ENCODE measurements at places on chromosomes 16 and 17.

- no peak for DNase-seq
Observed at GRCh38 chr16:18936727-18937340, 10.6 kb upstream of the SMG1 start.

GRCh38 chr16:59740858-59741257, 1006.7 kb upstream of the GOT2 start:
- no peak for DNase-seq

DNA sequence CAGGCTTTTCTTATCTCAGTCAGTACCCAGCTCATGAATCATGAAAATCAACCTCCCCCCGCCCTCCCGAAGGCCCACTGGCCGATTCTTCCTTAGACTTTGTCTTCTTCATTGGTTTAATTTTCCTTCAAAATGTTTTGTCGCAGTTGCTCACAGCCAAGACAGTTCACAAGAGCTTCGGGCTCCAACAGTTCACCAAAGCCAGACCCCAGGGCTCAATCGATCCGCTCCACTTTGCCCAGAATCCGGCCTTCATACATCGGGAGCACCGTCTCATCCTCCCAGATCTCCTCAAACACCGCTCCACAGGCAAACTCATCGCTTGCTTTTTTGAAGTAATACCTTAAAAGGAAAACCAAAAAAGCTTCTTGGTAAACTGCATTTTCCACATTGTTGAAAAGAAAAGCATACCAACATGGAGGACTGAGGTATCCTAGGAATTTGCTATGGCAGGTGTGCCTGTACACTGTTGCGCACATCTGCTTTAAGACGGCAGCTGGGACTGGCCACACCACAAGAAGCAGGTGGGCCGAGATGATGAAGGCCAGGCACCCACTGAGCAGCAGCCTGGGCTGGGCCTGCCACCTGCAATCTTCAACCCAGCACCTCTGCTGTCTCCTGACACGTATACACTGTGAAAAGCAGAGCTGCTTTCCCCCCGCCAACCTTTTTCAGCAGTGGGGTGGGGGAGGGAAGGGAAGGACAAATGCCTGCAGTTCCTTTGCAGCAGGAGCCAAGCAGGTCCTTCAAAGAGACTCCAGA, 31.5 kb downstream of the AXIN2 start:
- no peak for DNase-seq

DNA sequence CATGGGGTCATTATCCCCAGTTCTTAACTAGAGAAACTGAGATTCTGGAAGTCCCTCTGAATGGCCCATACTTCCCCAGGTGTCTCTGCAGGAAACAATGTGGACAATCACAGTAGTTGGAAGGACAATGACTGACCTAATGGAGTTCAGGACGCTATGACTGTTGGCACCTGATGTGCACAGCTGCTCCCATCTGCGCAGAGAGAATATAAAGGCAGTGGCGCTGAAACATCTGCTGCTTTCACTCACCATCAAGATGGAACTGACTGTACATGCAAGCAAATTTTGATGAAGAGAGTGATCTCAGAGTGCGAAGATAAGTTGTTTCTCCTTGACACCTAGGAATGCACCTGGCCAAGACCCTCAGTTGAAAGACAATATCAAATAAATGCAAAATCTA, 395.7 kb upstream of the ASIC2 start:
- no peak for DNase-seq

DNA sequence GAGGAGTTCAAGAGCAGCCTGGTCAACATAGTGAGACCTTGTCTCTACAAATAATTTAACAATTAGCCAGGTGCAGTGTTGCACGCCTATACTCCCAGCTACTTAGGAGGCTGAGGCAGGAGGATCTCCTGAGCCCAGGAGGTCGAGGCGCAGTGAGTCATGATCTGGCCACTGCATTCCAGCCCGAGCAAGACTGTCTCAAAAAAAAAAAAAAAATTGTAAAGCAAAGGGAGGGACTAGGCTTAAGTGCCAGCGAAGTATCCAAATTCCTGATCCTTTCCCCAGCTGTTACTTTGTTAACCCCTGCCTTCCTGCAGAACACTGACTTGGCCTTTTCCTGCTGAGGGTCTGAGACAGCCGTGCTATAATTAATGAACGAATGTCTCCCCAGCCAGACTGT, 2.7 kb downstream of the GDPD3 start:
- no peak for DNase-seq

- DNase-seq, result peak; percentile 44
Observed at GRCh38 chr17:75872434-75873351, 5.7 kb downstream of the TRIM47 start.

GRCh38 chr17:69702078-69702477, 287.6 kb downstream of the MAP2K6 start:
- DNase-seq, result no peak

- no peak for DNase-seq
Observed at GRCh38 chr17:59844884-59845594, 47.7 kb downstream of the TUBD1 start.

- no peak for DNase-seq
Observed at GRCh38 chr17:15250135-15250860, 14.8 kb downstream of the PMP22 start.

DNA sequence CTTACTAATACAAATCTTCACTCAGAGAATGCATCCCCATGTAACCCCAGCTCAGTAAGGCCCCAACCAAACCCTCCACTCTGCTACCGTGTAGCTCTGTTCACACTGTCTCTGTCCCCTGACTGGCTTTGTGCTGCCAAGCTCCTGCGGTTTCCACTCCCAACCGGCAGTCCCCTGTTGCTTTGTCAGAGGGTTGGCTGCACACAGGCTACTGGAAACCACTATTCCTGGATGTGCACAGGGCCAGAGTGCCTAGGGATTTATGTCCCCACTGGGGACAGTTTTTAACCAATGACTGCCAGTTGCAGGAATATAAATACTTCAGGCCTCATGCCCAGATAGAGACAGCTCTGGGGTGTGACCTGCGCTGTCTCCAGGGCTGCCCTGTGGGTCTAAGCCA, 157.1 kb upstream of the C16orf82 start:
- no peak for DNase-seq

DNA sequence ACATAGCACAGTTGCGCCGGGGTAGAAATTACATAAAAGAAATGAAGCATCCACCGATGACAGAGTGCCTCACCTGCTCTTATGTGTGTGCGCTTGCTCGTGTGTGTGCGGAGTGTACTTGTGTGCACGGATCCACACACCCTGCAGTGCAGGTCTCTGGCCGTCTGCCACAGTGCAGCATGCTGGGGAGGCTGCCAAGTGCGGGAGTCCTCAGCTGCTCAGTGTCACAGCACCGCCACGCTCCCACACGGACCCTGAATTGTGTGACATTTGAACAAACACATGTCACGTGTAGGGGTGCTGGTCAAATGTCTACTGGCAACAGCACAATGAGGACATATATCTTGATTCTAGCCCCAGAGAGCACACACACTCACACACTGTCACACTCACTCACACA, 243.0 kb upstream of the MYOCD start:
- DNase-seq, result no peak

DNA sequence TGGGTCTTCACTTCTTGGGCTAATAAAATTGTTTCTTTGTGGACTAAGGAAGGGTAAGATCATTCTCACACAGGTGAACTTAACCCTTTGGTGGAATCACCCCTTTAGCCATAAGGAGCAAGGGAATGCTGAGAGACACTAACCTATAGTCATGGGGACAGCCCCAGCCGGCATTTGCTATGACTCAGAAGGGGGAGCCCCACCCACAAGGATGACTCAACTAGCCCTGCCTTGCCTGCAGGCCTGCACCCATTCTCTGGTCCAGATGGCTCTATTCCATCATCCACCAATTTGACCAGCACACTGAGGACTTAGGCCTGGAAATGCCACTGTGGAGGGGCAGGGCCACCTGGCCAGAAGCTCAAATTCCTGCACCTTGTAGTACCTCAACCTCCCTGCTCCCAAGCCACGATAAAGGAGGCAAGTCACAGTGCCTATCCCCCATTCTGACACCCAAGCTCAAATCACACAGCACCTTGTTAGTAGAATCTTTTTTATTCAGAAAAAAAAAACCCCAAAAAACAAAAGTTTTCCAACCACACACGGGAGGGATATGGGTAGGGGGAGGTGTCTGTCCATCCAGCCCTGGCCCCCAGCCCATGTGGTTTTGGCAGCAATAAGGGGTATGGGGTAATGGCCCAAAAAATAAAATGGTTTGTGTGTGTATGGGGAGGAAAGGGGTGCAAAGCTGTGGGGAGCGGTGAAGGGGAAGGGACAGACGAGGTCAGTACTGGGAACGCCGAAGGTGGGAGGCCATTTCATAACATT, 3.0 kb downstream of the PFN1 start:
- peak; percentile 92 for DNase-seq

DNA sequence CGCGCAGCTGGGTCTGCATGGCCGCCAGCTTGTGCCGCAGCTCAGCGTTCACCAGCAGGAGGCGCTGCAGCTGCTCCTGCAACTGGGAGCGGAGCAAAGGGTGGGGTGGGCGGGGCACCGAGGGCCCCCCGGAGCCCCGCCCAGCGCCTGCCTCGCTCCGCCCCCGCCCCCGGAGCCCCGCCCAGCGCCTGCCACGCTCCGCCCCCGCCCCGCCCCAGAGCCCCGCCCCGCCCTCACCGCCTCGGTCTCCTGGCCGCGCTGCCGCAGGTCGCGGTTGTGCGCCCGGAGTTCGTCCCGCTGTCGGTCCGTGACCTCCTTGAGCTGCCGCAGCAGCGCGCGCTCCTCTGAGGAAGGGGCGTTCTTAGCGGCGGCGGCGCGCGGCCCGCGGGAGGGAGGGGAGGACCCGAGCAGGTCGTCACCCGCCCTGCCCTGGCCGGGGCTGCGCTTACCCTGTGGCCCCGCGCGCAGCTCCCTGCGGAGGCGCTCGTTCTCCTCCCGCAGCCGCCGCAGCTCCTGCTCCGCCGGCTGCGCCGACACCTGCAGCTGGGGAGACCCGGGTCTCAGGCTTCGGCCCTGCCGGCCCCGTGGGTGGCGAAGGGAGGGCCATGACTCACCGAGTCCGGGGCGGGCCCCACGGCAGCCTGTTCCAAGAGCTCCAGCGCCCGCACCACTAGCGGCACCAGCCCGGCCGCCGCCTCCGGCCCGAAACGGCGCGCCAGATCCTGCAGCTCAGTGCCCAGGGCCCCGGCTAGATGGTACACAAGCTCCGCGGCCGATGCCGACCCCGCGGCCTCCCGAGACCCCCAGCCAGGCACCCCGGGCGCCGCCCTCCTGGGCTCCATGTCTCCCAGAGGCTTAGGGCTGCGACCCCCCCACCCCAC, 463 bp downstream of the RILP start:
- DNase-seq, result peak; percentile 93

GRCh38 chr17:71286625-71287024, 834.2 kb upstream of the SOX9 start:
- DNase-seq, result no peak

- no peak for DNase-seq
Observed at GRCh38 chr16:75559564-75560372, 3.7 kb upstream of the TMEM231 start.

GRCh38 chr17:58665946-58666857, 25.6 kb downstream of the TEX14 start:
- no peak for DNase-seq

GRCh38 chr17:74957935-74958740, 14.4 kb downstream of the HID1 start:
- DNase-seq, result peak; percentile 83

DNA sequence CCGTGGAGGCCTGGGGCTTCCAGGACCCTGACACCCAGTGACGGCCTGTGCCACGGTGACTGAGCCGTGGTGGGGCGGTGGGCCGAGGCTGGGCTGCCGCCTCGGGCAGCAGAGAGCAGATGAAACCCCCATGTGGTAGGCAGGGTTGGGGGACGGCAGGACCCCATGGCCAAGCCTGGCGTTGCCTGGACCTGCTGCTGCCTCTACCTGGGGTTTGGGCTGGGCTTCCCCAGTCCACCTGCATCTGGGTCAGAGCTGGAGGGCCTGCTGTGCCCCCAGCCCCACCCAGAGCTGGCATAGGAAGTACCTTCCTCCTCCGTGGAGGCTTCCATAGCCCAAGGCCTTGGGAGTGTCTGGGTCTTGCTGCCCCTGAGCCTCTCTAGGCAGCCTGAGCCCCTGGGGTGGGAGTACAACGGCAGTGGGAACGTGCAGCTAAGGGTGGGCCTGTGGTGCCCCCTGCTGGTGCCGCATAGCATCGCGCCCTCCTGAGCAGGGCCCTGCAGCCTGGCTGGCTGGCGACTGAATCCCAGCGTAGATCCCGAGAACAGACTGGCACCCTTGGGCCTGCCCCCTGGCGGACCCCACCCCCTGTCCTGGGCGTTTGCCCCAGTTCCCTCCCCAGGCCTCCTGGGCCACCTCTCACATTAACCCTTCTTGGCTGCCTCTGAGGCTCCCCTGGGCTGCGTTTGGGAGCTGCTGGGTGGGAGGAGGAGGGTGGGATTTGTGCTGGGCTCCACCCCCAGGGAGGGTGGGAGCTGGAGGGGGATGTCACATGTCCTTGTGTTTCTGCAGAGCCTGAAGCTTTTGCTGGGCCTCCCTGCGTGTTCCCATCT, 12.6 kb upstream of the ATP6V0C start:
- peak; percentile 81 for DNase-seq

- DNase-seq, result peak; percentile 68
Observed at GRCh38 chr17:82859431-82860403, 19.9 kb upstream of the ZNF750 start.

DNA sequence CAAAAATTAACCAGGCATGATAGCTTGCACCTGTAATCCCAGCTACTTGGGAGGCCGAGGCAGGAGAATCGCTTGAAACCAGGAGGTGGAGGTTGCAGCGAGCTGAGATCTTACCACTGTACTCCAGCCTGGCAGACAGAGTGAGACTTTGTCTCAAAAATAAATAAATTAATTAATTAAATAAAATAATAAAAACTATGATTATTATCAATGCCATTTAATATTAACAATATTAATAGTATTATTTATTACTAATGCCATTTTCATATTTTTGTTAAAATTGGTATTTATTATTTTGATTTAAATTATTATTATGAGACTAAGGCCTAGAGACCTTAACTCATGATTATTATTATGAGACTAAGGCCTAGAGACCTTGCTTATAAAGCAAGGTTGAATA, 121.2 kb downstream of the CDH11 start:
- no peak for DNase-seq

GRCh38 chr16:85620374-85620773, 7.3 kb downstream of the GSE1 start:
- no peak for DNase-seq

- DNase-seq, result no peak
Observed at GRCh38 chr17:22703204-22703603, 1010.9 kb downstream of the KCNJ18 start.

DNA sequence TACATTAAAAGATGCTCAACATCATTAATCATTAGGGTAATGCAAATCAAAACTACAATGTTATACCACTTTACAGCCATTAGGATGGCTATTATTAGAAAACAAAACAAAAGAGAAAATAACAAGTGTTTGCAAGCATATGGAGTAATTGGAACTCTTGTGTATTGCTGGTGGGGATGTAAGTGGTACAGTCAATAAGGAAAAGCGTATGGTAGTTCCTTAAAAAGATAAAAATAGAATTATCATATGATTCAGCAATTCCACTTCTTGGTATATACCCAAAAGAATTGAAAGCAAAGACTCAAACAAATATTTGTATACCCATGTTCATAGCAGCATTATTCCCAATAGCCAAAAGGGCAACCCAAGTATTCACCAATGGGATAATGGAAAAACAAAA, 1.4 kb upstream of the CAPNS2 start:
- no peak for DNase-seq

Data from stimulated activated CD4-positive, alpha-beta T cell treated with anti-CD3 and anti-CD28 coated beads, Interleukin-4, amount 100 ng/mL, for 24 hours (primary cell).